ENCODE measurements at places on chromosomes 7 and 10. TPM values are rescaled to one million over a fixed set of nuclear protein-coding genes. Genes with fewer than 3 reads are reported as not detected.

SMARCD3 gene
- 1.3 TPM for total RNA-seq

VAX1 gene
- total RNA-seq: not detected

CTAGE4 gene
- total RNA-seq: 1.1 TPM

GRCh38 chr7:5666361-5666760 is 115.1 kb downstream of the RNF216 start:
- ATAC-seq: no peak

DNA sequence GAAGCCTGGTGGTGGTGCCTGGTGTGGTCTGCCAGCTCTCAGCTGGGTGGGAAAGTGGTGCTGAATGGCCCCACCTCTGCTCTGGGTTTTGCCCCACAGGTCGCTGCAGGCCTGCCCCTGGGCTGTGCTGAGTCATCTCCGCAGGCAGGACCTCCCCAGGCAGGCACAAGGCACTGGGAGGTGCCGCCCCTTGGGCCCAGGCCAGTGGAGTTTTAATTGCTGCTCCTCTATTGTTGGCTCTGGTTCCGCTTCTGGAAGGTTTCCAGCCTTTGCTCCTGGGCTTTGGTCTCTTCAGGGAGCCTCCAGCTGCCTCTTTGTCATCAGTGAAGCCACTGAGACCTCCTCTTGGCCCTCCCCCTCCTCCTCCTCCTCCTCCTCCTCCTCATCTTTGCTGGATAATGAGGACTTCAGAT is 180.3 kb upstream of the GRB10 start:
- ATAC-seq: no peak

DNA sequence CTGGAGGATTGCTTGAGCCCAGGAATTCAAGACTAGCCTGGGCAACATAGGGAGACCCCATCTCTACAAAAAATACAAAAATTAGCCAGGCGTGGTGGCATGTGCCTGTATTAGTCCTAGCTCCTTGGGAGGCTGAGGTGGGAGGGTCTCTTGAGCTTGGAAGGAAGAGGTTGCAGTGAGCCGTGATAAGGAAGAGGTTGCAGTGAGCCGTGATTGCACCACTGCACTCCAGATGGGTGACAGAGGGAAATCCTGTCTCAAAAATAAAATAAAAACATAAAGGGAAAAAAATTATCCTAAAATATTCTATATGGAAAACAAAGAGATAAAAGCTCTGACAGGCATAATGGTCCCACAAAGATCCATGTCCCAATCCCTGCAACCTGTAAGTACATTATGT is 87.9 kb upstream of the KAT6B start:
- ATAC-seq: no peak

- no peak for ATAC-seq
Measured at GRCh38 chr10:6044060-6044459, 18.1 kb downstream of the IL2RA start.

DNA sequence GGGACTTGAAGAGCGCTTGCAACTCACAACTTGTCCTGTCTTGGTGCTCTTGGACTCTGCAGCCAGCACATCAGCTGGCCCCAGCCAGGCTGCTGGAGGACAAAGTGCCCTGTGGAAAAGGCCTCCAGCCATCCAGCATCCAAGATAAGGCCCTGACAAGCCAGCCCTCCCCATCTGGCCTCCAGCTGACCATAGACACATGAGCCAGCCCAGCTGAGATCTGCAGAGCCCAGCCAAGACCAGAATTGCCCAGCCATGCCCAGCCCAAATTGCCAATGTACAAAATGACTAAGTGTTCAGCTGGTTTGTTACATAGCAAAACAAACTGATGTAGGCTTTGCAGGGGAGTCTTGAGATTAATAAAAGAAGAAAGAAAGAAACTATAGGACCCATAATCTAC is 36.0 kb upstream of the FRMD4A start:
- no peak for ATAC-seq

- ATAC-seq: no peak
Measured at GRCh38 chr7:84232646-84233045, 38.1 kb upstream of the SEMA3A start.

Data from activated T-helper 17 cell treated with anti-CD3 and anti-CD28 coated beads, Interleukin-2, amount 50 U/mL, for 72 hours (primary cell).